NCI-H187 (cell line): ENCODE measurements at places on chromosomes 16 and 17.
A peak's percentile ranks its signal among the peaks of the same experiment; 100 is the strongest.

- DNase-seq = no peak
Observed at GRCh38 chr16:83134638-83135037, 507.9 kb downstream of the CDH13 start.

DNA sequence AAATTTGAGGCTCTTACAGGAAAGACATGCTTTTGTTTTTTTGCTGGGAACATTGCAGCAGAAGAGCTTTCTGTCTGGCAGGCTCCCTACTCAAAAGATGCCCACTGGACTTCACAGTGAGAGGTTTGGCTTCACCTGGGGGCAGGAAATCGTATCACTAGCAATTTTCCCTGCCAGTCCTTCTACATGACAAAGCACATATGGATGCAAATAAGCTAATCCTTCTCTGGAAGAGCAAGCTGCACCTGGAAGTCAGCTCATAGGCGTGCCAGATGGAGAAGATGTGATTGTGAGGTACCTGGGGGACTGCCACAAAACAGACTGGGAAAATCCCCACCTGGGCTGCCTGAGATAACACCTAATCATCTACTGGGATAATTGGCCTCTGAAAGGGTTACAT lies 195.0 kb upstream of the CPHXL start:
- DNase-seq = no peak

DNA sequence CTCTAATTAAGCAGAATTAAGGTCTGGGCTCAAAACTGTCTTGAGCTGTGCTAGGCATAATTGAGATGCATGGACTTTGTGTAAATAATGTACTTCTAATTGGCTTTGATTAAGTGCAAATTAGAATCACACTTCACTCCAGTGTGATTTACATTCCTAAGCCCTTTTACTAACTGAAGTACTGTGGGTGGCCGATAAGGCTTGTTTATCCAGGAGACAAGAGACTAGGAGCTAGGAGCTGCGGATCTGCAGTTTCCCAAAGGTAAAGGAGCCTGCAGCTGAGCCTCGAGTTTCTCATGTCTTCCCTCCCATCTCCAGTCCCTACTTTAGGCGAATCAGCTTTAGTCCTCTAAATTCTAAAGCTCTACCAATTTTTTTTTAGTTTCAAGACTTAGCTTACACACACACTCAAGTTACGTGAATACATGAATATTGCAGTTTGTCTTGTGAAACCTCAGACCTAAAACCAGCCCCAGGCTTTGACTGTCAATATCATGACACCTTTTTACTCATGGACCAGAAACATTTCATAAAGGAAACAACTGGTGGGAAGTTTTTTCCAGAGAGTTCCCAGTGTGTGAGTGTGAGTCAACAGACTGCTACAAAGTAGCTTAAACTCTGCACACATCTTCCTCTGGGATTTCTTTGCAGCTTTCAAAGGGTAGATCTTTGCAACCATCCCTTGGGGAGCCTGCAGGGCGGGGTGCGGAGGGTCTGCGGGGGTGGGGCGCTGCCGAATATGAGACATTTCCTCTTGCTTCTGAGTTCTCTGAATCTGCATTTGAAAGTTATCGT lies 113.9 kb upstream of the TBX2 start:
- DNase-seq = no peak

DNA sequence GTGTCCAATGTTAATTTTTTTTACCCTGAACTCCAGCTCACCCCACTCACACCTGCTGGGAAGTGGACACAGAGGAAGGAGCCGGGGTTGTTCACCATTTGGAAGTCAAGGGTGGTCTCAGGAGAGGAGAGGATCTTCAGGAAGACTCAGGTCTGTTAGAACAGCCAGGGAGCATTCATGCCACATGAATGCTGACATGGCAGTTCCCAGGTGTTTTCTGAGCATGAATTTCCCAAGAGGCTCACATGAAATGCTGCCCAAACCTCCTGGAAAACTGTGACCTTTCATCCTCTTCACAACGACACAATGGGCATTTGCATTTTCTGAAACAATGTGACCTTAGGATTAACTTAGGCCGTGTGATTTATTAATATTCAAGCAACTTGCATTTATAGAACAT lies 2409.2 kb downstream of the TP53TG3F start:
- DNase-seq = no peak

GRCh38 chr17:36808180-36808661 lies 129.1 kb upstream of the LHX1 start:
- no peak for DNase-seq

DNA sequence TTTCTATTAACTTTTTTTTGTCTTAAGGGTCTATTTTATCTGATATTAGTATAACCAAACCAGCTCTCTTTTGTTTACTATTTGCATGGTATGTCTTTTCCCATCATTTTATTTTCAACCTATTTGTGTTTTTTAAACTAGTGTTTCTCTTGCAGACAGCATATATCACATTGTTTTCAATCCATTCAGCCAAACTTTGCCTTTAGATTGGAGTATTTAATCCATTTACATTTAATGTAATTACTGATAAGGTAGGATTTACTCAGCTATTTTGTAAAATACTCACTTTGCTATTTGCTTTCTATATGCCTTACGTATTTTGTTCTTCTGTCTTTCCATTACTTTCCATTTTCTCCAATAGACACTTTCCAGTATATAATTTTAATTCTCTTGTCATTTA lies 108.0 kb upstream of the NACA2 start:
- DNase-seq = no peak

- no peak for DNase-seq
Observed at GRCh38 chr17:27630607-27631410, at the start of gene LGALS9. Gene LGALS9, plus strand, starts transcription at chr17:27631188. Its CDS starts 78 bp downstream, at chr17:27631266.

- no peak for DNase-seq
Observed at GRCh38 chr17:1509290-1509881, 7.0 kb downstream of the INPP5K start.

DNA sequence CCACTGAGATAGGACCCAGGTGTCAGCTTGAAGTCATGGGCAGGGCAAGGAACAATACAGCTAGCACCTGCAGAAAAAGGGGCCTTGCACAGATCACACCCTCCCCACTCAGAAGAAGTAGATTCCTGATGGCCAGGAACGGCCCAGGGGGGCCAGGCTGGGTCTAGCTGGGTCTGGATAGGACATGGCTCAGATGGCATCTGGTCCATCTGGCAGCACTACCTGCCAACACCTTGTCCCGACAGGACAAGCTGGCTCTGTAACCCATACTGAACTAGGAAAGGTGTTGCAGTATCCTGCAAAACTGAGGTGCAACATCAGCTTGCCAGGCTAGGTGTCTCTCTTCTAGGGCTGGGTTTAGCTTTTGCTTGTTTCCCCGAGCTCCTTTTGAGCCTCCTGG lies 38.9 kb upstream of the GFOD2 start:
- DNase-seq = no peak

GRCh38 chr17:43878260-43879175 lies 28.8 kb downstream of the MPP2 start:
- peak; percentile 46 for DNase-seq

- DNase-seq = no peak
Observed at GRCh38 chr16:87486713-87487247, 6.0 kb downstream of the ZCCHC14 start.

- no peak for DNase-seq
Observed at GRCh38 chr17:9306086-9306485, 269.5 kb downstream of the STX8 start.

GRCh38 chr16:543301-544164 lies 16.0 kb downstream of the CAPN15 start:
- no peak for DNase-seq

DNA sequence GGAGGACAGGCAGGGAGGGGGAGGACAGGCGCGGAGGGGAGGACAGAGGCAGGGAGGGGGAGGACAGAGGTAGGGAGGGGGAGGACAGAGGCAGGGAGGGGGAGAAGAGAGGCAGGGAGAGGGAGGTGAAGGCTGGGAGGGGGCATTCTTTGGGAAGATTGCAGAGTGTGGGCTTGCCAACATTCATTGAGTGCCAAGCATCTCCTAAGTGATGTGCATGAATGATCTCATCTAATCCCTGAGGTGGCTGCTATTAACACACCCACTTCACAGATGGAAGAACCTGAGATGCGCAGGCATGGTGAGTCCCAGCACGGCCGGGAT lies 58.3 kb downstream of the NT5M start:
- no peak for DNase-seq

DNA sequence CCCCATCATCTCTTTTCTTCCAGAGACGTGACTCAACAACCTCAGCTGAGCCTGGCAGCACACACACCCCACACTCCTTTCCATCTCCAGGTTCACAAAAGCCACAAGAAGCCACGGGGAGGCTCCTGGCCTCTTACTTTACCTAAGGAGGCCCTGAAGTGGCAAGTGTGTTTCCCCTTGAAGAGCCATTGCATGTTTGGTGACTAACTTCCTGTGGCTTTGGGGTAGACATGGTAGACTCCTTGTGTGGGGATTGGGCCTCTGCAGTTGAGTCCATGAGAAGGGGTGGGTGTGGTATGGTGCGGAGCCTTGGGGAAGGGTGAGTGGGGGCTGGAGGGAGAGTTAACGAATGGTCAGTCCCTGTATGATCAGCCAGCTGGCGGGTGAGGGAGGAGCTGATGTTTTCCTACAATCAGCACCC lies 24.2 kb downstream of the SAP30BP start:
- no peak for DNase-seq

- no peak for DNase-seq
Observed at GRCh38 chr17:1095853-1096173, 84.0 kb downstream of the ABR start.

DNA sequence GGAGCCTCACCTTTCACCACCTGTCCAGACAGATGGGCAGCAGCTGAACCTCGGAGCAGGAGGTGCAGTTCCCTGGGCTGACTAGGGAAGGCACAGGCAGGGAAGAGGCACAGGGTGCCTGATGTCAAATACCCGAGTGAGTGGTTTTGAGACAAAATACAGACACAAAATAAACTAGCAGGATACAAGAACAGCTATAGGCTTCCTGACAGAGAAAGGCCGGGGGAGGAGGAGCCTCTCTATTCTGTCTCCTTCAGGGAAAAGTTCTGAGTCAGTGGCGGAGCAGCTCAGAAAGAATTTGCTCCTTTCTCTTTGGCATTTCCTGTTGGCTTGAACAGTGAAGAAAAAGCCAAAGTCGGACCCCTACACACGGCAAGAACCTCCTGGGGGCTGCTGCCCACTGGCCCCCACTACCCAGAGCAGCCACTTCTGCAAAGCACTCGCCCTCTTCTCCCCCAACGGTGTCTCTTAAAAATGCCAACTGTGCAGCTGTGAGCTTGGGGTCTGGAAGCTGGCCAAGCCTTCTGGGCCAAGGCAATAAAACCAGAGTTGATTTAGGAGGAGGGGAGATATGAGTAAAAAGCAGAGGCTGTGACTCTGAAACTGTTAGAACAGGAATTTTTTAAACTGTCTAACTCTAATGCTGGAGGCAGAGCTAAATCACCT lies 14.4 kb upstream of the FAAP100 start:
- DNase-seq = peak; percentile 33

DNA sequence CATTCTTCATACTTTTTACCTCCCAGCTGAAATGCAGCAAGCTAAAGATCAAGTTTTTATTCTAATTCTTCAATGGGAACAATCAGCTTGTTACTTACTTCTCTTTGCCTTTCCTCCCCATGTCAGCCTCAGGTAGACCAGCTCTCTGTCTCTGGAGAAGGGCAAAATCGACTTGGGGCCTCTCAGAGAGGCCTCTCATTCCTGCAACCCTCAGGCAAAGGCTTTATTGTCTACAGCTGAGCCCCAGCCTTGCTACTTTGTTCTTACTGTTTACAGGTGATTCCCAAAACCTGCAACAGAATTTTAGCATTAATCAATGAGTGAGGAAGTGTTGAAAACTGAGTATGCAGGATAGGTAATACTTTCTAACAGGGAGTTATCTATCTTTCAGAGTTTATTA lies 148.6 kb downstream of the KIF2B start:
- no peak for DNase-seq

DNA sequence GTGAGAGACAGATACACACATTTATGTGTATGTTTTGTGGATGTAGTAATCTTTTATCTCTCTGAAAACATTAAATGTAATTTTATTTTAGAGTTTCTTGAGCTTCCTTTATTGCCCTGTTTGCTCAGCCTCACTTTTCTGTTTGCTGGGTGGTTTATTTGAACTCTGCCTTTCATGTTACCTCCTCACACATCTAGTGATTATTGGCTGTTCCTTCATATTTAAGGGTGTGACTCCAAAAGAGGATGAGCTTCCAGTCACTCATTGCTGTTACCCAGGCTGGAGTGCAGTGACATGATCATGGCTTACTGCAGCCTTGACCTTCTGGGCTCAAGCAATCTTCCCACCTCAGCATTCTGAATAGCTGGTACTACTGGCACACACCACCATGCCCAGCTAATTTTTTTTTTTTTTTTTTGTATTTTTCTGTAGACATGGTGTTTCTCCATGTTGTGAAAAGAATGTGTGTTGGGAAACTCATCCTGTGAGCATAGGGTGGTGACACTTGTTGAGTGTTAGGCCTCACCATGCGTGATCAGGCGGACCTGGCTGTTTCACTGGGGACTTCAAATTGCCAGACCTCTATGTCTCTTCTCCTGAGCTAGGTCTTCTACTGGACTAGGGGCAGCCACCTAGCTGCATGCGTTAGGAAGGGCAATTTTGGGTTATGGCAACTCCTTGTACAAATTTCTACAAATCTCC lies 37.8 kb downstream of the GOSR1 start:
- no peak for DNase-seq

- DNase-seq = no peak
Observed at GRCh38 chr16:4988647-4989046, 30.5 kb downstream of the SEC14L5 start.

DNA sequence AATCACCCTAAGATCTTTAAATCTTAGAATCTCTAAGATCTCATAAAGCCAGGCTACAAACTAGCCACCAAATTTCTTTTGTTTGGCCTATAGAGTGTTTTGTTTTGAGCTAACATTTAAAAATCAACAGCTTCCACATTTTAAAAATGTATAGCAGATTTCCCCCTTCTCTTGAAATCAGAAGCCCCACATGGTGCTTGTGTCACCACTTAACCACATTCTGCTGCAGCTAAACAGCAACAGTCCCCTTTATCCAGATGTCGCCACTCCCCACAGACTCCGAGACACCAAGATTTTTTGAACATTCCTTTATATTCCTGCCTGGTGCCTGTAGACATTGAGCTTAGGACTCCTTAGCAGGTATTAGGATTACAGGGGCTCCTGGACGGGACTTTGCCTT lies 16.0 kb downstream of the GUCY2D start:
- DNase-seq = no peak

GRCh38 chr17:80873307-80873951 lies 118.2 kb upstream of the CHMP6 start:
- no peak for DNase-seq

GRCh38 chr16:3638916-3639644 lies 15.4 kb upstream of the DNASE1 start:
- DNase-seq = no peak

- no peak for DNase-seq
Observed at GRCh38 chr16:57634171-57634570, 5.7 kb downstream of the ADGRG1 start.

- DNase-seq = no peak
Observed at GRCh38 chr16:88665570-88665969, 2.7 kb upstream of the MVD start.
